ENCODE measurements at places on chromosomes 2 and 18.
A peak's percentile ranks its signal among the peaks of the same experiment; 100 is the strongest.

DNA sequence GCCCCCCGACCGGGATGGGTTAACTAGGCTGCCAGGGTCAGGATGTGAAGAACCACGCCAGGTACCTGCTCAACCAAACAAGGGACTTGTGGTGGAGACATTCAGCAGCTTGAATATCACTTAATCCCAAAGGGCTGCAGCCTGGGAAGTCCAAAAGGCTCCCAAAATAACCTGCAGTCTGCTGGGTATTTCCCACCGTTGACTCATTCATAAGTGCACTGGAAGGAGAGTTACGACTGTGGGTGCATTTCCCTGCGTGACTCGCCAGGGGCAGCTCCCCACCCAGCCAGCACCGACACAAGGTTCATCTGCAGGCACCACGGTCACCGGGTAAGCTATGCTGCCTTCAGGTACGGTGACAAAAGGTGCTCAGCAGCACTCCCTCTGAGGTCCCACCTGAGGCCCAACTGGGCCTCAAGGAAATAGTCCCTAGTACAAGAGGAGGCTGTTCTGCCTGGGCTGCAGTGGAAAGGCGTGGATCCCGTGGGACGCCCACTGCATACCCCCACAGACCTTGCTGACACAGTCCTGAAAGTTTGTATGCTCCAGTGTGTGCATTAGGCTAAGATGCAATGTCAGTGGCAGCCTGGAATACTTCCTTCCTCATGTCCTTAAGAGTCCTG is 86.5 kb downstream of the UXS1 start:
- DNase-seq = no peak

- no peak for DNase-seq
Observed at GRCh38 chr2:75928093-75928492, 217.4 kb upstream of the GCFC2 start.

- DNase-seq = no peak
Observed at GRCh38 chr2:133421516-133422324, 146.5 kb downstream of the NCKAP5 start.

GRCh38 chr18:14086458-14087231 is 45.6 kb downstream of the ZNF519 start:
- DNase-seq = peak; percentile 48

GRCh38 chr2:9179572-9180201 is 26.9 kb upstream of the ASAP2 start:
- DNase-seq = no peak

DNA sequence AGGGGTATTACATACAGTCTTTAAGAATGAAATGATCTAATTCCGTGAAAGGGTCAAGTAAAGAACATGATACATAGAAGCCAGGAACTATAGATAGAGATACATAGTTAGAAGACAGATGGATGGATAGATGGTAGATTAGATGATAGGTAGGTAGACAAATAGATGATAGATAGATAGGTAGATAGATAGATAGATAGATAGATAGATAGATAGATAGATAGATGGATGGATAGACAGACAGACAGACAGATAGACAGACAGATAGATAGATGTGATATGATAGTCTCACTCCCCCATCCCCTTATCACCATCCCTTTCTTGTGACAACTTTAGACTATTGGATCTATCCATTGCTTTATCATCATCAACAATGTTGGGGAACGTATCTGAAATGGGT is 448.2 kb downstream of the METTL4 start:
- no peak for DNase-seq

DNA sequence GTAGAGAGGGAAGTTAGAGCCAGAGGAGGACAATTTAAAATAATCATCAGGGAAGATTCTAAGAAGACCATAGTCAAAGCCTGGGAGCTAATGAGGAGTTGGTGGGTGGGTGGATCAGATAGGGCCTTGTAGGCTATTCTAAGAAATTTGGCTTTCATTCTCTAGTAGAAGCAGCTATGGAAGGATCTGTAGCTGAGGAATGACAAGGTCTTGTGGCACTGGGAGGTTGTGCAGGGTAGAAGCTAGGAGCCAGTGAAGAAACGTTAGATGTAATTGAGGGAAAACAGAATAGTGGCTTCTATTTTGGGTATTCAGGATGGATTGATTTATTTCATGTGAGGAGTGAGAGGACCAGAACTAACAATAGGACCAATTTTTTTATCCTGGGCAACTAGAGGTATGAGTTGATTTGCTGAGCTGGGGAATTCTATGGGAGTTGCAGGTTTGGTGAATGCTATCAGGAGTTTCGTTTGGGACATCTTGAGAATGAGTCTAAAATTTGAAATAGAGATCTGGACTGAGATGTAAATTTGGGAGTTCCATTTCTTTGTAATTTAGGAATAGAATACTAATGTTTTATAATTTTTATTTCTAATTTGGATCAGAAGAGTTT is 371.9 kb downstream of the PARD3B start:
- DNase-seq = no peak

DNA sequence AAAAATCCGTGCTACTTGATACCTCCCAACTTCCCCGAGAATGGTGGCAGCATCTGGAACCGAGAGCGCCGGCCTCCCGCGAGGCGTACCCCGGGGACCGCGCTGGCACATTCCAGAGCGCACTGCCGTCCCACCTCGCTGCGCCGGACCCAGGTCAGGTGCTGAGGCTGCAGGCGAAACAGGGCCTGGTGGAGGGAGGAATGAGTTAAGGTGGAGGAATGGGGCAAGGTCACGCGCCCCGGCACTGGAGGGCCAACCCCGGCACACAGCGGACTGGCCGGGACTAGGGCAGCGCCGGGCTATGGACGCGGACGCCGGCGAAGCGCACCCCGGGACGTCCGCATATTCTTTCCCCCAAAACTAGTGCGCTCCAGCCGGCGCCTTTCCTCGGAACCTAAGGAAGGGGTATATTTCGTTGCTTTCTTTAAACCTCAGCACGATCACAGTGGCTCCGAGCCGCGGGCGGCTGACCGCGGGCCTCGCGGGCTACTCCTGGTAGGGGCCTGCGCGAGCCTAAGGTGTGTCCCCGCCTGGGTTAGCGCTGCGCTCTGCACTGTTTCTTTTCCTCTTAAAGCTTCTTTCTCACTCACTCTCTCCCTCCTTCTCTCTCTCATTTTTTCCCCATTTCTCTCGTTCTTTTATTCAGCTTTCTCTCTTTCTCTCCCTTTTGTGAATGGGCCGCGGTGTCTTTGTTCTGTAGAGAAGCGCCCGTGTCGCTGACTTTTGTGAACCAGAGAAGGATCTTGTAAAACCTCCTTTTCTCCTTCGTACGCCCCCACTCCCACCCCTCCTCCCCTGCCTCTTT is 2.1 kb upstream of the OTX1 start:
- no peak for DNase-seq

GRCh38 chr2:209424199-209424701 is 403 bp downstream of the MAP2 start:
- DNase-seq = no peak

DNA sequence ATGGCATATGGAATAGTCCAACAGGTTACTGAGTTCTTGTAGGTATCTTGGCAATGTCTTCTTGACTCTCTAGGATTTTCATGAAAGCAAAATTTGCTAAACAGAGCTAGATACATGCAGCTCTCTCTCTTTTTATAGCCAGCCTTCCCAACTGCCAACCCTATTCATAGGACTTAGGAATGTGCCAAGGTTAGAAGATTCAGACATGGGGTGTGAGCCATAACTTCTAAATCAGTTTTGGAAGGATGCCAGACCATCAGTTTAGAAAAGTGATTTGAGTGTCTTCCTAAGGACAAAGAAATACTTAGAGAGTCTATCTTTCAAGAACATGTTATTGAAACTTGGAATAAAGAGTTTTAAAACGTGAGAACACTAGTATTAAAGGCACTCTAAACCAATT is 619.5 kb upstream of the FANCL start:
- no peak for DNase-seq

- DNase-seq = no peak
Observed at GRCh38 chr2:18922276-18922675, 332.9 kb upstream of the NT5C1B start.

DNA sequence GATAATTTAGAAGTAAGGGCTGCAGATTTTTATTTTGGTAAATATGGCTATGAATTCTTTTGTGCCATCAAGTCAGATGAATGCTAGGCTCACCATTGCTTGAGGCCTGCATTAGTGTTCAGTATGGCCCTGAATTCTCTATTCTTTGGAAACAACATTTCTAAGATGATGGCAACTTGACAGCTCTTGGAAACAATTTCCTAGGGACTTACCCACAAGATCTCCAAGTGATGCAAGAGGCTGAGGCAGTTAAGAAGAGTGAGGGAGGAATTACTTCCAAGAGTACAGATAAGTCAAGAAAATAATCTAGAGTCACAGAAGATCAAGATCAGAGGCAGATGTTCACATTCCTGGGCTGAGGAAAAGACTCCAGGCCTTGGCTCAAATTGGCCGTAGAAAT is 129.1 kb downstream of the NRP2 start:
- DNase-seq = no peak

DNA sequence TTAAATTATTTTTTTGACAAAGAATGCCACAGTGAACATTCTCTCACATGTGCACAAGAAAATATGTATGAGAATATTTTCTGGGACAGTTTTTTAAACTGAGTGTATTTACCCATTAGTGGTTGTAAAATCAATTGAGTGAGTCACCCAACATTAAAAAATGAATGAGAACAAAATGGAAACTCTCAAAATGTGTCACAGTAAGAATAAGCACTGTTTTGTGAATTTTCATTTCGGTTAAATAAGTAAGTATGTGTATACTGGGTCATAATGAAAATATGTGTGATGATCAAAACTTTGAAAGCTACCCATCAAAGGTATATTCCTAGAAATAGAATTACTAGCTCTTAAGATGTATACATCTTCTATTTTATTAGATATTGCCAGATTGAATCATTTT is 11.6 kb downstream of the BABAM2 start:
- DNase-seq = no peak

GRCh38 chr18:39839782-39840181 is 2115.3 kb upstream of the PIK3C3 start:
- DNase-seq = no peak

GRCh38 chr2:161136696-161137324 is 23.4 kb upstream of the TANK start:
- DNase-seq = peak; percentile 74

Measured in HL-60 (cell line).